ENCODE measurements at places on chromosomes 13 and 19.

GRCh38 chr13:57353831-57354230 lies 186.8 kb downstream of the PRR20E start:
- DNase-seq: no peak

- no peak for DNase-seq
Observed at GRCh38 chr19:49780861-49781260, 14.1 kb downstream of the AP2A1 start.

GRCh38 chr13:45731455-45731854 lies 29.3 kb downstream of the CBY2 start:
- no peak for DNase-seq

DNA sequence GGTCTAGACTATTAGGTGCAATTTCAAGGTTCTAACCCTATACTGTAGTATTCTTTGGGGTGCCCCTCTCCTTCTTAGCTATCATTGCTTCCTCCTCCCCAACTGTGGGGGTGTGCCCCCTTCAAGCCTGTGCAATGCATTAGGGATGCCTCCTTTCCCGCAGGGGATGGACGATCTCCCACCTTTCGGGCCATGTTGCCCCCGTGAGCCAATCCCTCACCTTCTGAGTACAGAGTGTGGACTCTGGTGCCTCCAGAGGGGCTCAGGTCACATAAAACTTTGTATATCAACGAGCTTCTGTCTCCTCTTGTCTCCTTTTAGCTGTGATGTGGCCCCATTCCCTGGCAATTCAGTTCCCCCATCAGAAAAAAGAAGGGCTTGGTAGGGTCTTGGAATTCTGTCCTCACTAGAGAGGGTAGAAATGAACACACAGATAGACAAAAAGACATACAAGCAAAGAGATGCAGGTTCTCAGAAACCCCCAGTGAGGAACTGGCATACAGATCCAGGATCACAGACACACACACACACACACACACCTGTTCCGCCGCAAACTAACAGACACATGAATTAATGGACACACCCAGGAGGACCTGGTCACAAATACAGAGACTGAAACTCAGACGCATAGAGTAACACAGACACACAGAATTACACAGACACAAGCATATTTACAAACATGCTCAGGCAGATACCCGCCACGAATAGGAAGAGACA lies 2.5 kb upstream of the HNRNPUL1 start:
- DNase-seq: no peak

GRCh38 chr19:34972163-34972705 lies 8.2 kb upstream of the ZNF792 start:
- no peak for DNase-seq

DNA sequence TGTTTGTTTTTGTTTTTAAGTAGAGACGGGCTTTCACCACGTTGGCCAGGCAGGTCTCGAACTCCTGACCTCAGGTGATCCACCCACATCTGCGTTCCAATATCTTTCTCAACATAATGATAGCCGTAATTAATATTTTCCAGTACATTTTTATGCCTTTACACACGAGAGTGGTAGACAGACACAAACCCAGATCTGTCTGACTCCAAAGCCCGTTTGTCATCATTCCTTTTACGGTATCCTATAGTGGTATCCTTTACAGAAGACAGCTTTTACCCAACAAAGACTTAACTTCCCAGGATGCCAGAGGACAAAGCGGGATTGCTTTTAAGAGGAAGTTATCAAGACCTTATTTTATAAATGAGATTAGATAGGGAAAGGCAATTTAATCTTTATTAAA lies 59.8 kb downstream of the IPO5 start:
- no peak for DNase-seq

GRCh38 chr19:51595190-51596175 lies 24.4 kb downstream of the ZNF175 start:
- DNase-seq: no peak

DNA sequence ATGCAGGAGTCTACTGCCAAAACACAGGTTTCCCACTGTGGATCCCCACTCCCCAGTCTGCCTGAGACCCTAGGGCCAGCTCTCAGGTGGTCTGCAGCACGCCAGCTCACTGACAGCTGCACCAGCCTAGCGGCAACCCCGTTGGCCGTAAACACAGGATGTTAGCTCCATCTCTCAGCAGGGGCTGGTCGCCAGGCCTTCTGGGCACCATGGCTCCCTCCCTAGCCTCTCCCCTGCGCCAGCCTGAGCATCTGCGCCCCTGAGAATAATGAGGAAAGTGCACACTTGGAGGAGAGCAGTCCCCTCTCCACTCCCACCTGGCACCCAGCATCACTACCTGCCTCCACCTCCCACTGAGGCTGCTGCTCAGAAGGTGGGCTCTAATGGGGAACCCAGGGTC lies 20.8 kb upstream of the EPHX3 start:
- no peak for DNase-seq

GRCh38 chr13:43136920-43137575 lies 113.7 kb downstream of the DNAJC15 start:
- DNase-seq: no peak

DNA sequence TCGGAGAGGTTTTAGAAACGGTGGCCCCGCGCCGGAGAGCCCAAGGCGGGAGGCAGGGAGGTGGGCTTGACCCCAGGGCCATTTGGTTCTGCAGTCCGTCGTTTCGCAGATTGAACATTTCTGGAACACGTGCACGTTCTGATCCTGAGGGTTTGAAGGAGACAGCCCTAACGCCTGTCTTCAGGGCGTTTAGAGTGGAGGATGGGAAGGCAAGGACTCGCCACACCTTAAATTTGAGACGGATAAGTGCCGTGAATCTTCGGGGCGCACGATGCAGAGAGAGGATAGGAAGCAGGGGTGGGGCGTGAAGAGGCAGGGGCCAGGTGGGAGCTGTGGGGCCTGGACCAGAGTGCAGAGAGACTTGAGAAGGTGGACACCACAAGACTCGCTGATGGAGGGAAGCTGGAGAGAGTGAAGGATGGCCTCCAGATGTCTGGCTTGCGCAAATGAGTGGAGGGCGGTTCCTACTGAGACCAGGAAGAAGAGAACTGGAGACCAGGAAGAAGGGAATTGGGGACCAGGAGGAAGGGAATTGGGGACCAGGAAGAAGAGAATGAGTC lies 804 bp upstream of the MIER2 start:
- DNase-seq: no peak

DNA sequence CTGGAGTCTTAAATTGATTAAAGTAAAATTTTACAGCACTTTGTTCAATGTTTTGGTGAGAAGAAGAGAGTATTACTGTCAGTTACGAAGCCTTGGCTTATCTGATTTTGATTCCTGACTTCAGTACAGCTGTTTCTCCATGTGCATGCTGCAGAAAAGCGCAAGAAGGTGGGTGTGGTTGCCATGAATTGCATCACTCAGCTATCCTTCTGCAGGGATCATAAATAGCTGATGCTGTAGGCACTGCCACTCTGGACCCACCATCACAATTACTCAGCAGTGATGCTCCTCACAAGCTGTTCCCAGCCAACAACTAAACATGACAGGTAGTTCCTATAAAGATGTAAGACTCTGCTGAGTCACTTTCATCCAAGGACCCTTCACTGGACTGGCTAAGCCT lies 321.2 kb downstream of the IRS2 start:
- no peak for DNase-seq

DNA sequence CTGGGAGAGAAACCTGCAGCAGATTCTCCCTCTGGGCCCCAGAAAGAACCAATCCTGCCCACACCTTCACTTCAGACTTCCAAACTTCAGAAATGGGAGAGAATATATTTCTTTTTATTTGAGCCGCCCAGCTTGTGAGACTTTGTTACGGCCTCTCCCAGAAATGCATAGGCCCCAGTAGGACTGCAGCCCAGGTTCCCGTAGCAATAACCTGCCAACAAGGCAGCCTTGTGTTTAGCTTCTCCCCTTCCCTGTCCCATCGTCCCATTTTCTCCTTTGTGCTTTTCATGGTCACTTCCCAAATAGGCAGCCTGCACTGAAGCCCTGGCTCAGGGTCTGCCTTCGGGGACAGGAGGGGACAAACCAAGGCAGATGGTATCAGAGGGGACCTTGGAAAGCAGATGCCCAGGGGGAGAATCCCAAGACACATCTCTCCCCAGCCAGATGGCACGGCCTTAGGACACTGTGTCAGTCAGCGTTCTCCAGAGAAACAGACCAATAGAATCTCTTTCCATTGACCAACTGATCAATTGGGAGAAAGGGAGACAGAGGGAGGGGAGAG lies 3.7 kb upstream of the ARHGEF7 start:
- no peak for DNase-seq

DNA sequence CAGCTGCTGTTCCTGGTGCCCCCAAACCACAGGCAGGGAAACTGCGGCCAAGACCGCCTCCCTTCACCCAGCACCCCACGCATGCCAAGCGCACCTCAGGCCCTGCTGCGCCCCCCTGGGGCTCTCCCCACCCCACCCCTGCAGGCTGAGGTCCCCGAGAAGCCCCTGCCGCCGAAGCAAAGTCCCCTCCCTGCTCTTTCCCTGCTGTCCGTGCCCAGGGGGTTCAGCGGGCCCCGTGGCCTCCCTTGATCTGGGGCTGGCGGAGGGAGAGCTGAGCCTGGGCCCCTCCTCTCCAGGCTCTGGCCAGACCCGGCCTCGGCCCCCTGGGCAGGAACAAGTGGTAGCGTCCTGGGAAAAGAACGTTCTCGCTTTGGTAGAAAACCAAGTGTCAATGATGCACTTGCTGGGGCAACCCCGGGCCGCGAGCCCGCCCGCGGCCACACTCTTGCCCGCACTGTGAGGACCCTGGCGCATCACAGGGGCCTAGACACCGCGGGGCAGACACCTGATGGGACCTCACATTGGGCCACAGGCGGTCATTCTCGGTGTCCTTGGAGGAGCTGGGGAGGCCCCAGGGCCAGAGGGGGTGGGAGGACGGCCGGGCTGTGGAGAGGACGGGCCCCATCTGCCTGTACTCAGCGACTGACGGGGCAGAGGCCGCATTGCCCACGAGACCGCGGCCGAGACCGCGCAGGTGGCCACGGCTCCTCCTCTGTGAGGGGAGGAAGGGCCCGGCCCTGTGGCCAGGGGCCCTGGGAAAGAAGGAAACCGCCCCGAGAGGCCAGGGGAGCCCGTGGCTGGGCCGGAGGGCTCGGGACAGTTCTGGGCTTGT lies 29.0 kb downstream of the GPX4 start:
- no peak for DNase-seq

DNA sequence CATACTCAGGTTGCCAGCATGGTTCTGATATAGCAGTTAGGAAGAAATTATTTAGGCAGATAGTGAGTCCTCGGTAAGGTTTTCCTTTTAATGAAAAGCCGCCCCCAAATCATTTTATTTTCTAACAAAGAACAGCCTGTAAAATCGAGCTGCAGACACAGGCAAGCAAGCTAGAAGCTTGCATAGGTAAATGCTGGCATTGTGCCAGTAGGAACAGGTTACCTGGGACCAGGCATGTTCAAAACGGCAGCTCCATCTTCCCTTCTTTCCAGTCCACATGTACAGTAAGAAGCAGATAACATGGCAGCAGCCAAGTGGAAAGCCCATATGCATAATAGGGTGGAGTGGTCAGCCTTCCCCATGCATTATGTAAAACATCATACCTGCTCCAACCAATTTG lies 71.1 kb downstream of the UGGT2 start:
- DNase-seq: no peak

DNA sequence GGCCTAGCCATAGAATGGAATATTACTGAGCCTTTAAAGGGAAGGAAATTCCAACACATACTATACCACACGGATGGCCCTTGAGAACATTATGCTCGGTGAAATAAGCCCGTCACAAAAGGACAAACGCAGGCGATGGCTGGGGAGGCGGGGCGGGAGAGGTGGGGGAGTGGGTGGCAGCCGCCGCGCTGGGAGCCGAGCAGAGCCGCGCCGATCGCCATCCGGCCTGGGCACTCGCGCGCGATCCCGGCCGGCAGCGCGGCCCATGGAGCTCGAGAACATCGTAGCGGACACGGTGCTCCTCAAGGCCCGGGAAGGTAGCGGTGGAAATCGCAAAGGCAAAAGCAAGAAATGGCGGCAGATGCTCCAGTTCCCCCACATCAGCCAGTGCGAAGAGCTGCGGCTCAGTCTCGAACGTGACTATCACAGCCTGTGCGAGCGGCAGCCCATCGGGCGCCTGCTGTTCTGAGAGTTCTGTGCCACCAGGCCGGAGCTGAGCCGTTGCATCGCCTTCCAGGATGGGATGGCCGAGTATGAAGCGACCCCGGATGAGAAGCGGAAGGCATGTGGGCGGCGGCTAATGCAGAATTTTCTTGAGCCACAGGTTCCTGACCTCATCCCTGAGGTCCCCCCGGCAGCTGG lies 140.1 kb downstream of the ZDHHC20 start:
- no peak for DNase-seq

DNA sequence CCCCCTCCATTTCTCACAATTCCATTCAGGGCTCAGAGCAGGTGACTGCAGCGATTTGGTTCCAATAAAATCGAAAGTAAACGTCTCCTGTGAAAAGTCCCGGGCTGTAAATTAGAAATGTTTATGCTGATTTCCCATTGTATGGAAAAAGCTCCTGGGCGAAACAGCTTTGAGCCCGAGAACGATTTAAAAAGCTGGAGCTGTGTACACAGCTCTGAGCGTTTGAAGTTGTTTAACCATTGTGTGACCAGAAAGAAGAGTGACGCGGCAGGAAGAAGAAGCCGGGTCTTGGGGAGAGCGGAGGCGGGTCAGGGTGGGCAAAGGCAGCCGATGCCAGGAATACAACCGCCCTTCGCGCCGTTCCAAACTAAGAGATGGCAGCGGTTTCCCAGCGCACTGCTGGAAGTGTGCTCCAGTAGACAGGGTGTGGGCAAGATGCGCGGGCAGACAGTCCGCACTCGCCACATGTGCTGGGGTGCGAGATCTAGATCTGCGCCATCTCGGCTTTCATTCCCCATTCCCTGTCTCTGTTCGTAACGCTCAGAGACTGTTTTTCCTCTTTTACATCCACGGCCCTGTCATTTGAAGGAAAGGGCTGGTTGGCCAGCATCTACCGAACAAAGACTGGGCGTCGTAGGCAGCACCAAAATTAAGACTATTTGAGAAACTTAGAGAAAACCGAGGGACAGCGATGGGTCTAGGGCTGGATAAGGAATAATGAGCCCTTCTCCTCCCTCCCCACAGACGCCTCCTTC lies 960 bp upstream of the GSX1 start:
- no peak for DNase-seq

GRCh38 chr19:51571599-51571998 lies 516 bp downstream of the ZNF175 start:
- peak; percentile 15 for DNase-seq

- no peak for DNase-seq
Observed at GRCh38 chr13:107866032-107866940, 349.1 kb downstream of the LIG4 start.

DNA sequence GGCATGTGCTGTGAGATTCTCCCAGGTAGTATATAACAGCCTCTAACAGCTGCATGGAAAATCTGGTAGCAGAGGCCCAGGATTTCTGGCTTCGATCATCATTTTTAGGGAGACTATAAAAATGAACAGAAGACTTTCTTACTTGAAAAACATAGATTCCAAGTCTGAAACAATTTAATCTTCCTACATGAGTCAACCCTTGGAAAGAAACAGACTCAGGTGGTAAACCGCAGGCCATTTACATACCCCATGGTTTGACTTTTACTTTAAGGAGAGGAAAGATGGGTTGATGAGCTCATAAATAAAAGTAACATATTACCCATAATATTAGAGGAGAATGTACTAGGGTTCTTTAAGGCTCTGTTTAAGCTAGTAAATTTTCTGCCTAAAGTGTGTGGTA lies 121.6 kb downstream of the CYSLTR2 start:
- peak; percentile 8 for DNase-seq
